Transverse colon (tissue), 4 donors: ENCODE measurements at places on chromosomes 16 and 17. TPM values are rescaled to one million over a fixed set of nuclear protein-coding genes. Genes with fewer than 3 reads are reported as not detected.

GRCh38 chr16:12435018-12435417 is 368.7 kb downstream of the CPPED1 start:
- no peak for DNase-seq

DNA sequence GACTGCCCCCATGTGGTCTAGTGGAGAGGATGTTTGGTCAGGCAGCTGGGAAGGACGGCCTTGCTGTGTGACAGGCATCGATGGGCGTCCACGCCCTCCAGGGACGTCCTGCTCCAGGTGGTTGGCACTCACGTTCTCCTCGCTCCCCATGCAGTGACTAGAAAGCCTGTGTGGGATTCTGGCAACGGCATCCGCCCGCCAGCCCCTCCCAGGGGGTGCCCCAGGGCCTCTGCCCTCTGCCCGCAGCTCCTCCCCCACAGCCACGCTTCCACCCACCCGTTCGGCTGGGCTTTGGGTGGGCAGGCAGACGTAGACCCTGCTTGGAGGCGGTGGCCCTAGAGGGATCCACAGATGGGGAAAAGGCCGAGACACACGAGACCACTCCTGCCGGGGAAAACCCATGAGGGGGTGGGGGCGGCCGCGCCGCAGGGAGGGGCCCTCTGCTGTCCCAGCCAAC is 4.7 kb upstream of the IL17C start:
- peak; percentile 60 for DNase-seq

The CDH11 gene
- 8.3 TPM for total RNA-seq

DNA sequence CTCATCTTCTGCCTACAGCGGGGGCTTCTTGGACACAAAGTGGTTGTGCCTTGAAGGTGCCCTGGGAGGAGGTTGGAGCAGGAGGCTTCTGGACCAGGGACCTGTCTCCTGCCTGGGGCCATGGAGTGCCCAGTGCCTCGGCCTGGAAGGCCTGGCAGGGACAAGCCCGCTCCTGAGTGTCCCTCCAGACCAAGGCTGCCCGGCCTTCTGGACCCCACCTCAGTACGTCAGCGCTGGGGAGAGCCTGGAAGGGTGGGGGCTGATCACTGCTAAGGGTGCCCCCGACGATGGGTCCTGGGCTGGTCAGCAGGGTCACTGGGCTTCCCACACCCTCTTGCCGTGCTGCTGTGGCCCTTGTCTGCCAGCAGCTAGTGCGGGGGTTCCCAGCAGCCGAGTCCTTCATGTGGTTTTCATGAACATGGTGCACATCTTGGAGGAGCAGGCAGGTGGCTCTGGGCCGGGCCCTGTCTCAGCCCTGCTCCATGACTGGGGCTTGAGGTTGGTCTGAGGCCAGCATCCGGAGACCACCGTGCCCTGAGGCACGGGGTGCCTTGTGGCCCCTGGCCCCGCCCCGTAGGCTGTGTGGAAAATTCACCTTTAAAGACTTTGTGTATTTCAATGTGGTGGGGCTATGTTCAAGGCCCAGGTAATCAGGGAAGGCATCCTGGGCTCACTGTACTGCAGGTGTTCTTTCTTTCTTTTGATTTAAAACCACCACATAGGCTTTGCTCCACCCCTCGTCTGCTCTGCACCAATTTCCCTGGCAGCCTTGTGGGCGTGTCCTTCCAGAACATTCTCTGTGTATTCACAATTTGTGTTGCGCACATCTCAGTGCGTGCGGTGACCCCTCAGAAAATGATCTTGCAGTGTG is 22.4 kb downstream of the MGRN1 start:
- DNase-seq: no peak

GRCh38 chr17:77609553-77610517 is 348.7 kb upstream of the TNRC6C start:
- peak; percentile 20 for DNase-seq

The CIITA gene
- 1.2 TPM for total RNA-seq

DNA sequence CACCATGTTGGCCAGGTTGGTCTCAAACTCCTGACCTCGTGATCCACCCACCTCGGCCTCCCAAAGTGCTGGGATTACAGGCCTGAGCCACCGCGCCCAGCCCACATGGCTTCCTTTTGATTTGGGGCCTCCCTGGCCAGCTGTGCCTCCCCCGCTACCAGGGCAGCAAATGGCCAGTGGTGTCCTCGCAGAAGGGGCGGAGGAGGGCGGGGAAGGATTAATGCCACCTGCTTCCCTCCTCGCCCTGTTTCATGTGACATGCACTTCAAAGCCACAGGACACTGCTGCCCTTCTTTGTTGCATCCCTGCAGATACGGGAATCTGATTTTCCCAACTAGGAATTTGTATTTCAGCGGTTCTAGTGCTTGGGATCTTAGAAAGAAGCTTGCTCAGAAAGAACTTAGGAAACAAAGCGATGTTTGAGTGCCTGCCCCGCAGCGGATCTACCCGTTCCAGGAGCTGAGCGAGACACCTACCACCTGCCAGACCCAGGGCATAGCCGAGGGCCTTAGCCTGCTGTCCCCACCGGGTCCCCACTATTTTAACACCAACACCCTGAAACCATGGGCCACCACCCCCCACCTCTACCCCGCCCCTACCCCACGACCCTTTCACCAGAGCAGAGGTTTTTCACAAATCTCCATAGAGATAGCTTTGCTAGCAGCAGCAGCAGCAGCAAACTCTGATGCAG is 37.7 kb upstream of the CCDC182 start:
- no peak for DNase-seq

GRCh38 chr17:15378243-15378642 is 36.8 kb upstream of the TEKT3 start:
- no peak for DNase-seq

- DNase-seq: no peak
Observed at GRCh38 chr17:69523244-69523861, 108.9 kb downstream of the MAP2K6 start.

The CCL3 gene
- not detected for total RNA-seq

GRCh38 chr16:86120201-86121192 is 221.5 kb downstream of the IRF8 start:
- DNase-seq: no peak

- DNase-seq: peak; percentile 68
Observed at GRCh38 chr16:31382485-31383161, 10.5 kb upstream of the ITGAD start.

The RPL19 gene
- 2,137 TPM for total RNA-seq

DNA sequence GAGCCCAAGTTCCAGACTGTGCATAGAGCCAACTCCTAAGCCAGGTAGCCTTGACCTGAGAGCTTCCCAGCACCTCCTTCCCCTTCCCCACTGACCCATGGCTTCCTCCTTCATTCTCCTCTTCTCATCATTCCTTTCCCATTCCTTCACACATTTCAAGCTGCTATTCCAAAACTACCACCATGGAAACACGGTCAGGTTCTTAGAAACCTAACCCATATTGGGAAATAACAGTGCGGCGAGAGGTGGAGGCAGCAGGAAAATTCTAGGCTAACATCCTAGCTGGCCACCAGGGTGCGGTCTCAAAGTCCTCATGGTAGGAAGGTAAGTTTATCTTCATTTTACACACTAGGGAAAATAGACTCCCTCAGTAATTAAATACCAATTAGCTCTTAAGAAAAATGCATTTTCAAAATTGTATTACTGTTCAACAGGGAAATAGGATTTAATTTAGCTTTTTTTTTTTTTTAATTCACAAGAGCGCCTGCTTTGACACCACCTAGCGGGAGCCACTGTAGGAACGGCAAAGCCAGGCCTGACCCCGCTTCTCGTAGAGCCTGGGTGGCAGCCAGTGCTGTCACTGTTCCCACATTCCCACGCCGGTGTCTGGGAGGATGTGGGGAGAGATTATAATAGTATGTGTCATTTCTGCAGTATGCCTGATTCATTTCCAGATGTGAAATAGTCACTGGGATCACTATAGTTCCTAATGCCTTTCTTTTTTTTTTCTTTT is 14.0 kb upstream of the SPHK1 start:
- DNase-seq: peak; percentile 54
